ENCODE measurements at places on chromosomes 5 and 9. TPM values are rescaled to one million over a fixed set of nuclear protein-coding genes. Genes with fewer than 3 reads are reported as not detected.

The ORM2 gene
- total RNA-seq = not detected

The THBS4 gene
- 336 TPM for total RNA-seq

The CCDC180 gene
- 0.24 TPM for total RNA-seq

GRCh38 chr5:147673266-147673665 lies 109.3 kb downstream of the JAKMIP2 start:
- DNase-seq = no peak

- no peak for DNase-seq
Measured at GRCh38 chr9:86486891-86487837, 133.0 kb upstream of the TUT7 start.

GRCh38 chr5:42636425-42636824 lies 120.2 kb upstream of the CCDC152 start:
- DNase-seq = no peak

GRCh38 chr9:17994695-17995425 lies 416.0 kb downstream of the SH3GL2 start:
- no peak for DNase-seq

- DNase-seq = no peak
Measured at GRCh38 chr9:98568234-98568908, 140.4 kb downstream of the GABBR2 start.

DNA sequence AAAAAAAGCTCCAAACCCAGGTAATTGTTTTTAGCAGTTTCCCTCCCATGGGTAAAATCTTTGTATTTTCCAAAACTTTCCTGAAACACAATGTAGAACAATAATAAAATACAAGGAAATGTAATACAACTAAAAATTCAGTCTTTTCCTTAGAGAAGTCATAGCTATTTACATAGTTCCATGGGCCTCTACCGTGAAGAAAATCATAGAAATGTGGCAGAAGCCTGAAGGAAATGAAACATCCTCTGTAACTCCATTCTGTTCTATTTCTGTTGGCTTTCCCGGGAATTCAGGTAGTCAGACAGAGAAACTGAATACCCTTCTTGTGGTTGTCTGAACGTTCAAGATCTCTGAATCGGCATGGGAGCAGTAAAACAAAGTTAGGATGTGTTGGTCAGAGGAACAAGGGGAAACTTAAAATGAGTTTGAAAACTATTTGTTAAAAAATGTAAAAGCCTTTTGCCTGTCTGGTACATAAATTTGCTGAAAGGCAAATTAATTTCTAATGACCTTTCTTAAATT lies 202.4 kb upstream of the ZNF608 start:
- DNase-seq = no peak

GRCh38 chr5:143311428-143311827 lies 92.1 kb downstream of the NR3C1 start:
- no peak for DNase-seq

DNA sequence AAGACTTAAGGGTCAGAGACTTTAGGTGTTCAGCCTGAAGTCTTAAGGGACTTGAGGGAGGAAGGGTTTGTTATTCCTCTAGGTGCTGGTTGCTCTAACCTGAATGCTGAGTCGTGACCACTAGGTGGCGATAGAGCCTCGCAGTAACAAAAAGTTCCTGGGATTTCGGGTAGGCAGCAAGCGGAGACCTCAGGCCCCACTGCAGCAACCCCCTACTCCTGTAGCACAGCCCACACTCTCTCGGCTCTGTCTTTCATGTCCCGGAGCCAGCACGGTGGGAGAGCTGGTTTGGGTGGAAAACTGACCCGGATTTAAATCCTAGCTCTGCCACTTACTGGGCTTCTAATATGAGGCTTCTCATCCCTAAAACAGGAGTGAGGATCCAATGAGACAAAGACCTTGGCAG lies 100.3 kb upstream of the PANK3 start:
- DNase-seq = peak; percentile 36

Data from gastrocnemius medialis (tissue), 4 donors.